SJCRH30 (cell line): ENCODE measurements at places on chromosomes 2 and 18.

- no peak overlapping the region for H3K27ac ChIP-seq
- no peak for DNase-seq
- H3K4me1 ChIP-seq, result peaks cover 5% of the 10 kb centered on the region
- H3K4me3 ChIP-seq, result no peak overlapping the region
Observed at GRCh38 chr2:159088906-159089305, 120.5 kb downstream of the TANC1 start.

DNA sequence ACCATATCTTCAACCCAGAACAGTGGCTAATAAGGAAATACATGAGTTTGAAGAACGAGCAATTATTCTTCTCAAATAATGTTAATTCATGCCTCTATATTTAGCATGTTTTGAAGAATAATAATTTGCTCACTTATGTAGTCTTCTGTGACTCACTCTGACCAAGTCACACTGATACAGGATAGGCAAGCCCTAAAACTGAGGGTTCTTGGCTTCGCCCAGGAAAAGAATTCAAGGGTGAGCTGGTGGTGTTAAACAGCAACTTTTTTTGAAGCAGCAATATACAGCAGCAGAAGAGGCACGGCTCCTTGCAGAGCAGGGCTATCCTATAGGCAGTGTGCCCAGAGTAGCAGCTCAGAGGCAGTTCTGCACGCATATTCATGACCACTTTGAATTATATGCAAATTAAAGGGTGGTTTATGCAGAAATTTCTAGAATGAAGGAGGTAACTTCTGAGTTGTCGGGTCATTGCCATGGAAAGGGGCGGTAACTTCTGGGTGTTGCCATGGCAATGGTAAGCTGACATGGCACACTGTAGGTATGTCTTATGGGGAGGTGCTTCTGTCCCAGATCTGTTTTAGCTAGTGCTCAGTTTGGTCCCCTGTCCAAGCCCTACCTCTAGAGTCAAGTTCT is 200.6 kb downstream of the RND3 start:
- no peak overlapping the region for H3K27ac ChIP-seq
- no peaks in the 10 kb centered on the region for H3K4me1 ChIP-seq
- no peak overlapping the region for H3K4me3 ChIP-seq
- H3K27me3 ChIP-seq, result no peaks in the 10 kb centered on the region
- no peaks in the 10 kb centered on the region for H3K36me3 ChIP-seq

- H3K27me3 ChIP-seq, result no peaks in the 10 kb centered on the region
- no peak overlapping the region for H3K4me3 ChIP-seq
- no peaks in the 10 kb centered on the region for H3K36me3 ChIP-seq
- H3K4me1 ChIP-seq, result no peaks in the 10 kb centered on the region
Observed at GRCh38 chr2:143117225-143117624, 12.0 kb upstream of the ARHGAP15 start.

DNA sequence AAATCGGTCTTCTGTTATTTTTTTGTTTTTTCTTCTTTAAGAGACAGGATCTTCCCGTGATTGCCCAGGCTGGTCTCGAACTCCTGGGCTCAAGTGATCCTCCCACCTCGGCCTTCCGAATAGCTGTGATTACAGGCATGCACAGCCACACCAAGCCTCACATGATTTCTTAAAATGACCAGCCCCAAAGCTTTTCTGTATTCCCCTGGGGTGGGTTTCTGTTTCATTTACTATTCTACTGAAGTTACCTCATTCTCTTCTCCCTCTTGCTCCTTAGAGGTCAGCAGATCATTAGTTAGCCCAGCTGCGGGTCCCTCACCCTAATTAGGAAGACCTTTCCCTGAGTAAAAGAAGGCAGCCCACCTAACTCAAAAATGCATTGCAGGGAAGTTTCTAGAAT is 27.6 kb downstream of the SLC1A4 start:
- no peak overlapping the region for H3K4me3 ChIP-seq
- no peaks in the 10 kb centered on the region for H3K4me1 ChIP-seq

- no peaks in the 10 kb centered on the region for H3K36me3 ChIP-seq
- no peak for DNase-seq
- H3K4me1 ChIP-seq, result no peaks in the 10 kb centered on the region
- peak overlapping the region; percentile 60 for H3K4me3 ChIP-seq
- no peaks in the 10 kb centered on the region for H3K27me3 ChIP-seq
Observed at GRCh38 chr2:176187200-176187898, 1.1 kb upstream of the HOXD1 start.

- H3K4me1 ChIP-seq, result no peaks in the 10 kb centered on the region
- DNase-seq, result no peak
- H3K27ac ChIP-seq, result no peak overlapping the region
- peaks cover 23% of the 10 kb centered on the region for H3K36me3 ChIP-seq
Observed at GRCh38 chr2:54611830-54612545, 111.5 kb upstream of the EML6 start.

GRCh38 chr2:228866044-228866443 is 405.0 kb downstream of the PID1 start:
- H3K27ac ChIP-seq, result no peak overlapping the region
- H3K27me3 ChIP-seq, result no peaks in the 10 kb centered on the region
- H3K4me1 ChIP-seq, result no peaks in the 10 kb centered on the region
- no peak overlapping the region for H3K4me3 ChIP-seq
- H3K36me3 ChIP-seq, result no peaks in the 10 kb centered on the region

GRCh38 chr2:85828725-85829124 is 60.1 kb downstream of the ST3GAL5 start:
- peaks cover 2% of the 10 kb centered on the region; the same call in 1 of the 2 replicates for H3K4me1 ChIP-seq
- DNase-seq, result no peak
- no peak overlapping the region for H3K4me3 ChIP-seq
- no peaks in the 10 kb centered on the region for H3K36me3 ChIP-seq
- H3K27me3 ChIP-seq, result no peaks in the 10 kb centered on the region

DNA sequence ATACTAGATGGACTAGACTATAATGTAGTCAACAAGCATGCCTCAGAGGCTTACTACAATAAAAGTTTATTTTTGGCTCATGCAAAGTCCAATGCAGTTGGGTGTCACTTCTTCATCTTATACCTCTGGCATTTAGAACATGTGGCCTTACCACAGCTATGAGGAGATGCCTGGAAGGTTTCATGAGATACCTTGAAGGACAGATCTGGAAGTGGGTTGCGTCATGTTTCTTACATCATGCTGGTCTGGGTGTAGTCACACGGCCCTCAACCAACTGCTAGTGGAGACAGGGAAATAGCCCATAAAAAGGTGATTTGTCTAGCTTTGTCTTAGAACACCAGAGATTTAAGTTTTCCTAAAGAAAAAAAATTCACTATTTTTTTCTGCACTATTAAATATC is 91.7 kb upstream of the MMADHC start:
- DNase-seq, result no peak
- H3K4me3 ChIP-seq, result no peak overlapping the region
- H3K36me3 ChIP-seq, result no peaks in the 10 kb centered on the region
- no peak overlapping the region for H3K27ac ChIP-seq

DNA sequence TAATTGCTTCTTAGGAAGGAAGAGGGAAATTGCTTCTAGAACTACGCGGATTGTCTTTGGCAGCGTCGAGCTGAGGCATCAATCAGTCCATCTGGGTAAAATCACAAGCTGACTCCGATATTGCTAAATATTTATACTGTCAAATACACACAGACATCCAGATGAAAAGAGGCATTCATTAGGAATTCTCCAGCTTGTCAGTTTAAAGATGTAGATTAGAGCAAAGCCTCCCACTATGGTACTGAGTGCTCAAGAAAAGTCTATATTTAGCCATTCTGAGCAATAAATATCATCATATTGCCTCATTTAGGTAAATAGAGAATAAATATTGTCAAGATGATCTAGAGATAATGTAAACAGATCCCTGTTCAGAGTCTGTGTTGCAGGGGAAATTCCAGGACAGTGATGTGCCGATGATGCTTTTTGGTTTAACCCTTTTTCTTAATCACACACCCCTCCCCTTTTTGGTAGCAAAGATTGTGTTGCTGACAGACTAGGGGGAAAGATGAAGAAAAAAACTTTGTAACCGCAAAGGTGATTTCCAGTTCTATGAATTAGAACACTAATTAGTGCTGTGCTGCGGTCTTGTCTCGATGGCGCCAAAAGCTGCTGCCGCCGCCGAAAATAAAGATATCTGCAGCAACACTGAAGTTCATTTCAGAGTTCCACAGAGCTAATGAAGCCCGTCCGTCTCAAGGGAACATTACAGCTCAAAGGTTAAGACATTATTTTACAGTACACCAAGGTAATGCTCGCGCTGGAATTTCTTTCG is 171.8 kb downstream of the PTGR3 start:
- DNase-seq, result no peak
- no peak overlapping the region for H3K4me3 ChIP-seq
- H3K27me3 ChIP-seq, result no peaks in the 10 kb centered on the region
- no peaks in the 10 kb centered on the region for H3K4me1 ChIP-seq

DNA sequence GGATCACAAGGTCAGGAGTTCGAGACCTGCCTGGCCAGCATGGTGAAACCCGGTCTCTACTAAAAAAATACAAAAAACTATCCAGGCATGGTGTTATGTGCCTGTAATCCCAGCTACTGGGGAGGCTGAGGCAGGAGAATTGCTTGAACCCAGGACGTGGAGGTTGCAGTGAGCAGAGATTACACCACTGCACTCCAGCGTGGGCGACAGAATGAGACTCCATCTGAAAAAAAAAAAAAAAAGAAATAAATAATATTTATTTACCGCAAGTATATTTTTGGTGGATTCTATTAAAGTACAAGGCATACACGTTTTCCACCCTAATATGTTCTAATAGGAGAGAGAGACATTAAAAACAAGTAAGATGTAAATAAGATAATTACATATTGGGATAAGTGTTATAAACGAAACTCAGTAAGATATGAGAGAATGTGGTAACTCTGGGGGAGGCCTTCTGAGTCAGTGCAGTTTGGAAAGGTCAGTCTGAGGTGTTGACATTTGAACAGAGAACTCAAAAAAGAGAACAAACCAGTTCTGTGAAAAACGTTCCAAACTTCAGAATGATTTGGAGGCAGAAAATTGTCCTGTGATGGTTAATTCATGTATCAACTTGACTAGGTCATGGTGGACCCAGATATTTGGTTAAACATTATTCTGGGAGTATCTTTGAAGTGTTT is 8.8 kb upstream of the POLI start:
- no peak overlapping the region for H3K27ac ChIP-seq
- H3K4me3 ChIP-seq, result no peak overlapping the region
- no peaks in the 10 kb centered on the region for H3K36me3 ChIP-seq
- no peaks in the 10 kb centered on the region for H3K27me3 ChIP-seq
- no peaks in the 10 kb centered on the region for H3K4me1 ChIP-seq
- DNase-seq, result no peak

- no peak overlapping the region for H3K27ac ChIP-seq
- no peaks in the 10 kb centered on the region for H3K27me3 ChIP-seq
- no peak overlapping the region for H3K4me3 ChIP-seq
- peaks cover 7% of the 10 kb centered on the region; the same call in 1 of the 2 replicates for H3K4me1 ChIP-seq
- peaks cover 4% of the 10 kb centered on the region; the same call in 1 of the 2 replicates for H3K36me3 ChIP-seq
Observed at GRCh38 chr18:49565612-49566011, 3.8 kb downstream of the LIPG start.

GRCh38 chr2:8322634-8323033 is 359.2 kb upstream of the ID2 start:
- no peak overlapping the region for H3K27ac ChIP-seq
- H3K36me3 ChIP-seq, result no peaks in the 10 kb centered on the region
- no peaks in the 10 kb centered on the region for H3K4me1 ChIP-seq
- DNase-seq, result no peak
- no peak overlapping the region for H3K4me3 ChIP-seq

DNA sequence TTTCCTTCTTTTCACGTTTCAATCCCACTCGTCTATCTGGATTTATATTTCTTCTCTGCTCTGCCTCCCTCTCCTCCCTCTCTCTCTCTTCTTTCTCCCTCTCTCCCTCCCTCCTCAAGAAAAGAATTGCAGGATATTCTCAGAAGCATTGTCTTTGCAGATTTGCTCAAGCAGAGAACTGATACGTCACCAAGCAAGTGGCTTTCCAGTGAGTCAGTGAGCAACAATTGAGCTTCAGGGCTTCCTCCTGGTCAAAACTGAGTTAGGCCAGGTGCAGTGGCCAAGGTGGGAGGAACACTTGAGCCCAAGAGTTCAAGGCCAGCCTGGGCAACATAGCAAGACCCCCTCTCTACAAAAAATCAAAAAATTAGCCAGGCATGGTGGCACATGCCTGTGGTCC is 151.1 kb downstream of the SMAD2 start:
- no peak overlapping the region for H3K27ac ChIP-seq
- H3K4me3 ChIP-seq, result no peak overlapping the region
- DNase-seq, result no peak
- H3K4me1 ChIP-seq, result no peaks in the 10 kb centered on the region
- H3K36me3 ChIP-seq, result no peaks in the 10 kb centered on the region

- DNase-seq, result no peak
- no peak overlapping the region for H3K4me3 ChIP-seq
- H3K27ac ChIP-seq, result no peak overlapping the region
Observed at GRCh38 chr2:27993950-27994728, 103.6 kb downstream of the BABAM2 start.

- peaks cover 4% of the 10 kb centered on the region; the same call in 1 of the 2 replicates for H3K27me3 ChIP-seq
- H3K27ac ChIP-seq, result no peak overlapping the region
- H3K4me1 ChIP-seq, result no peaks in the 10 kb centered on the region
Observed at GRCh38 chr2:95024371-95024770, 1.1 kb upstream of the MAL start.

DNA sequence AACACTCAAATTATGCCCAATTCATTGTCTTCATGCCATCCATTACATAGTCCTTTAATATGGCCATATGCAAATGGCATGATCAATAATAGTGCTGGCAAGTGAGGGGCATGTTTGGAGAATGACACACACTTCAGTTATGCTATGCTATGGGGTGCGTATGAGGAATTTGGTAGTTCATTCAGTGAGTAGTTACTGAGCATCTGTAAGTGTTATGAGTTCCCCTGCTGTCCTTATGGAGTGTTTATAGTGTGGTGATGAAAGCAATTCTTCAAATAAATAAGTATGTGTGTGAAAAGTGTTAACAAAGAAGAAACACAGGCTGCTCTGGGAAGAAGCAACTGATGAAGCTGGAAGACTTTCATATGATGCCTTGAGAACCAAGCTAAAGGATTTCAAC is 383.7 kb upstream of the SLC14A2 start:
- H3K4me3 ChIP-seq, result no peak overlapping the region
- DNase-seq, result no peak
- no peaks in the 10 kb centered on the region for H3K27me3 ChIP-seq
- H3K4me1 ChIP-seq, result no peaks in the 10 kb centered on the region
- no peaks in the 10 kb centered on the region for H3K36me3 ChIP-seq
- no peak overlapping the region for H3K27ac ChIP-seq

GRCh38 chr2:238331916-238332315 is 11.6 kb downstream of the TRAF3IP1 start:
- H3K27ac ChIP-seq, result no peak overlapping the region
- H3K4me1 ChIP-seq, result no peaks in the 10 kb centered on the region
- H3K27me3 ChIP-seq, result no peaks in the 10 kb centered on the region
- peaks cover 14% of the 10 kb centered on the region for H3K36me3 ChIP-seq
- DNase-seq, result no peak
- H3K4me3 ChIP-seq, result no peak overlapping the region

- no peak within 1 kb of the TSS for H3K27ac ChIP-seq
- DNase-seq, result no peak
- H3K4me3 ChIP-seq, result no peak within 1 kb of the TSS
- H3K27me3 ChIP-seq, result no peaks in the 10 kb centered on the region
- H3K4me1 ChIP-seq, result no peaks in the 10 kb centered on the region
Observed at GRCh38 chr18:23689031-23689615, at the start of gene LAMA3. Gene LAMA3, plus strand, starts transcription at chr18:23689453. Its CDS starts 231 bp downstream, at chr18:23689684.
